ENCODE measurements at places on chromosomes 3 and 15.

DNA sequence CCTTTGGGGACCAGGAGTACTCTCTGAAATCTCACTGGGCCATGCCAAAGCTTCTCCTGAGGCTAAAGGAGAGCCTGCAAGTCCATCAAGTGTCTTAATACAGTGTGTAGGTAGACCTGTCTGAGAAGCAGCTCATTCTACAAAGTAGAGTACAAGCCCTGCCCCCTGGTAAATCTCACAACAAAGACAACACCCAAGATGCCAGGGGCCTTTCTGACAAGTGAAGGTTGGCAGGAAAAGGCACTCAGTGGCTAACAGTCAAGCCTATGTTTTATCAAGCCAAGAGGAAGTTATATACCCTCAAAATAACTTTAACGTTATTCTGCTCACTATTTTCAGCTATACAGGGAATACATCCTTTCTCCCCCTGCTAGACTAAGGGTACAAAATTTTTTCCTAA is 58.3 kb downstream of the NMNAT3 start:
- no peak for DNase-seq

- no peak for DNase-seq
Observed at GRCh38 chr3:72324253-72324811, 523.9 kb downstream of the SHQ1 start.

- DNase-seq: no peak
Observed at GRCh38 chr15:89335298-89336041, 846 bp upstream of the POLG start.

DNA sequence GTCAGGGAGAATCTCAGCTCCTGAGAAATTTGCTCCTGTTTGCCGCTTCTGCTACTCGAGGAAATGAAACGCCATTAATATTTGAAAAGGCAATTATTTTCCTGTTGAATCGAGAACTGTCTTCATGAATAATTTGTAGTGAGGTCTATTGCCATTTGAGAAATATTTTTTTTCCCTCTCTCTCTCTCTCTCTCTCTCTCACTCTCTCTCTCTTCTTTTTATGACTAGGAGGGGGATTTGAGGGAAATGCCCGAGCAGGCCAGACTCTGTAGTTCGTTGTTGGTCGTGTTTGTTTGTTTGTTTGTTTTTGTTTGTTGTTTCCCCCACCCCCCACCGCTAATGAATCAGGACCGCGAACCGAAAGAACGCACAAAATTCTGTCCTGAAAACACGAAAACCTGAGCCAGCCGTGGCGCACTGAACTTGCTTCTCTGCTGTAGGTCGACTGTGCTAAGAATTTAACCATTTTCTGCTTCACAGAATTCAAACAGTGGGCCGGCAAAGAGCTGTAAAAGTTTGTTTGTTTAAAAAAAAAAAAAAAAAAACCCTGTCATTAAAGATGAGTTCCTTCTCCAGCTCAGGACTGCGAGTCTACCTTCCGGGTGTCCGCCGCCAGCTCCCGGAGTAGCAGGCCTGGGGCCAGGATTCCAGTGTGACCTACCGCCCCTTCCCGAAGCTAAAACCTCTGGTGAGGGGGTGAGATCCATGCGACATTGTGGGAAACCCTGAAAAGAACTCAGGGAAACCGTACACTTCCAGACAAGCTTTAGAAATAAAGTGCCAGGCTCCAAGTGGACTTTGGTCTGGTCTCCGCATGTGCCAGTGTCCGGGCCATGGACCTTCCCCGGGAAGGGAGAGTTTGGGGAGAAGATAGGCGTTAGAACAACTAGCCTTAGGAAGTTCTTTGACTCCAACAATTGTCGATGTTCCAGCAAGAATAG is 12.1 kb downstream of the ZIC4 start:
- DNase-seq: no peak

GRCh38 chr3:162015856-162016255 is 519.2 kb downstream of the OTOL1 start:
- no peak for DNase-seq

DNA sequence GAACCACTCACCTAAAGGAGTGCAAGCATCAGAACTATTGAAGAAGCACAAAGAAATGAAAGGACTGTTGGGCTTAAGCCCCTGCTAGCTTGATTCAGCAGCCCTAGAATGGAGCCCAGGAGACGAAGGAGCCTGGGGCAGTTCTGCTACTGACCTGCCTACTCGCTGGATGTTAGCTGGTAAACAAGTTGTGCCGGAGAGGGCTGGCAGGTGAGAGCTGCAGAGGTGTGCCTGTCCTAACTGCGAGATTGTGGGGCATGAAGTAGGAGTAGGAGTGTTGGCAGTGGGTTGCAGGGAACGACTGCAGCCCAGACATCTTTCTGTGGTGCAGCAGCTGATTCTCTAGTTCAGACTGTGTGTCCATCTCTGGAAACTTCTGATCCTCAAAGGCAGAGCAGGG is 75.2 kb upstream of the GSK3B start:
- DNase-seq: no peak

GRCh38 chr3:150077581-150078247 is 107.0 kb upstream of the PFN2 start:
- no peak for DNase-seq

DNA sequence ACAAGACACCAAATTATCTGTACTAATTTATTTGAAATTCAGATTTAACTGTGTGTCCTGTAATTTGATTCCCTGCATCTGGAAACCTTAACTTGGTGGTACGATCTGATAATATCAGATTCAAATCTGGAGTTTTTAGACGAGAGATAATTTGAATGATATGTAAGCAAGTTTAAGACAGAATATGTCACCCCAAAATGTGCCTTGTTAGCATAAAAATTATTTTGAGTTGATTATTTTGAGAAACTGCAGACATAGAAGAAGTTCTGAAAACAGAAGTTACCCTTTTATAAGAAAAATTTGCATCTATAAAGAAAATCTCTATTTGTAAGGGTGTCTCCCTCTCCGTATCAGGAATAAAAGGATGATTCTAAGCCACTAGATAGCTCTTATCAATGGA is 1202.8 kb downstream of the ROBO2 start:
- DNase-seq: no peak

DNA sequence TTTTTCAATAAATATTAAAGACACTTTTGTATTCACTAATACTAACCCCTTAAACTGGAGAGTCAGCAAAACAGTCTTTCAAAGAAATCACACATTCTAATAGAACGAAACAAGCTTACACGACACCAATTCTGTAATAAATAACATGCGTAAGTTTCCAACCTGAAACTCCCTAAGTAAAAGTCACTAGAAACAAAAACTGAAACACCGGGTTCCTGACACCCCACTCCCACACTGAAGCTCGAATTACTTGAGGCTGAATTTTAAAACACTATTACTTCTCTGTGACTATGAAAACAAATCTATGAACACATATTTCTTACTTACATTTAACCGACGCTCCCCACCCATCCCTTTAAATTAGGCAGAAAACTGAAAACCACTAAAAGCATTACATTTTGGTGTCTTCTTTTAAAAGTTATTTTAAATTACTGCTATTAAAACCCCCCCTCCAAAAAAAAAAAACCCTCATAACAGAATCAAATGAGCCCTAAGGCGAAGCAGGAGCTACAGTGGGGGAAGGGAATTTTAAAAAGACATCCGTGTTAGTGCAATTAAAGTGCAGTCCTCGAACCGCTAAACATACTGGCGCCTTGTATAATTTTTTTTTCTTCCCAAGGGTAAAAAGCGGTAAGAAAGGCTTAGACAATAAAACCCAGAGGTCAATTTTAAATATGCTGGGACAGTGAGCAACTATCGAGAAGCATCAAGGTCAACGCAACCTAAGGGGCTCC is 878 bp downstream of the SPPL2A start:
- peak; percentile 73 for DNase-seq

- DNase-seq: no peak
Observed at GRCh38 chr15:90762109-90762508, 45.0 kb downstream of the BLM start.

DNA sequence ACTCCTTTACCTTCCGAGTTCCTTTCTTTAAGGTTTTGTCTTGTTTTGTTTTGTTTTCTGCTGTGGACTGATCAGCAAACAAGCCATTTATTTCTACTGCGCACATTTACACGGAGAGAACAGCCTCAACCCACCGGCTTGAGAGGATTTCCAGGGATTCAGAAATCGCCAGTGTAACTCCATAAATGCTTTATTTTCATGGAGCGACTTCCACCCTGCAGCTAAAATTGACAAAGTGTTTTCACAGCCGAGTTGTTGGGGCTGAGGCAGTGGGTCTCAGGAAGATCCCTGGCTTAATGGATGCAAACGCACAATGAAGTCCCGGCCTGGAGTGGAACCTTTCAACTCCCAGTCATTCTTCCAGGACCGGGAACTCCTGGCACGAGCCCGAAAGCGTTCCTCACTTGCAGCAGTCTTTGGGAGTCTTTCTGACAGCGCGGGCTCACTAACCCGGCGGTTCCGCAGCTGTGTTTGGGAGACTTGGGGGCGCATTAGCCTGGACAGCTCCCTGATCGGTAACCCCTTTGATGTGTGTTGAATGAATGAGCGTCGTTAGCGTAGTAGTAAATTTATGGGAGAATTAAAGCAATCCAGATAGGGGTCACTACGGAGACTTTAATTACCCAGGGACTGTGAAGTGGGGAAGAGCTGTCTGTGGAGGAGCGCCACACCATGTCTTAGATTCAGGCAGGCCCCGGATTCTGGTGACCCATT is 785 bp upstream of the MYRIP start:
- DNase-seq: no peak

DNA sequence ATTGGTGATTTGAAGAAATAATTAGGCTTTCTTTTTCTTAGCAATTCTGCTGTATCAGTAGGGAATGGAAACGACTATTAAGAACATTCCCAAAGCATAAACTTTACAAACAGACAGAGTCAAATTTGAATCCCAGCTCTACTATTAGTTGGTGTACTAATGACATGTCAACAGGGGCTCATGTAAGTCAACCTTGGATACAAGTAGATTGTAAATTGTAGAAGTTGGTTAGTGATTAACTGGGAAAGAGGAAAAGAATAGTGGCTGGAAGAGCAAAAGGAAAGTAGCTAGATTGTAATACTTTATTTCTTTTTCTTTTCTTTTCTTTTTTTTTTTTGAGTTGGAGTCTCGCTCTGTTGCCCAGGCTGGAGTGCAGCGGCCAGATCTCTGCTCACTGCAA is 38.6 kb upstream of the DPPA4 start:
- no peak for DNase-seq

DNA sequence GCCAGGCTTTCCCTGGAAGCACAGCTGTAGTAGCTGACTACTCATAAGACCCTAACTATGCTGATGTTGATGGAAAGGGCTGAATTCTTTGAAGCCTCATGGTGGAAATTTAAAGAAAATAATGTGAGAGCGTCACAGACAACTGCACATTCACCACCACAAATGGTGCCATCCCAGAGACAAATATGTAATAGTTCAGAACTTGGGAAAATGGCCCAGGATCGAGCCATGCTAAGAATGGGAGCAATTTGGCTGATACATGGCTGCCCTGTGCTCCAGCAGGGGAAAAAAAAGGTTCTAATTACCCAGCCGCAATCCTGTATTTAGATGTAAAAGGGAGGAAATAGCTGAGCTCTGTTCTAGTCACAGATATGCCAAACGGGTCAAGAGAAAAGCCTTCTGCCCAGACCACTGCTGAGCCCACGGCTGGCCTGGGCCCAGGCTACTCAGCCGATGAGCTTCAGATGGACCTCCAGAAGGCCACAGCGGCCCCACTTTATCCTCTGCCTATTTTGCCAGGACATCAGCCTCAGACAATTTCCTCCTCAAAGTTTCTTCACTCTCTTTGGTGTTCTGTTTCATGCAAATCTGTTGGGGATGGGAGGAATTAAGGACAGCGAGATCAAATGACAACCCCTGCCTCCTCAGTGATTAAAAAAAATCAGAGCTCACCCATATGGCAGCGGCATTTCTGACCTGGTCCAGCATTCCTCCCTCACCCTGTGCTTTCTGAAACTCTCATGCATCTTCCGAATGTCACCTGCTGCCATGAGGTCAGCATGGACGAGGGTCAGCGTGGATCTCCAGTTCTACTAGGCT is 54.5 kb upstream of the MEX3B start:
- no peak for DNase-seq

- no peak for DNase-seq
Observed at GRCh38 chr3:72044231-72044855, 259.4 kb upstream of the PROK2 start.

DNA sequence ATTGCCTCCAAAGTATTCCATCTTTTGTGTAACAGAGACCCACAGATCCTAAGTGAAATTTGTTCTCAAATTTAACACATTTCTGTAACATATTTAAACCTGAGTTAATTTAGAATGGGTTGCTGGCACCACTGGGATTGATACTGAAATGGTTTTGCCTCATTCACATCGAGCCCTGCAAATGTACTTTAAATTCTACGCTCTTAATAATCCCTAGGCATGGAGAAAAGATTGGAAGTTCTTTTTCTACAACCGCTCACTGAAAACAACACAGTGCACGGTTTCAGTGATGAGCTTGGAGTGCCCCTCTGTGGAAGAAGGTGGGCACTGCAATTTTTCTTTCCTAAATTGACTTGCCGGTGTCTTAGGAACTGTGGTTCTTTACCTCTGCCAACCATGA is 109.9 kb upstream of the ATP11B start:
- peak; percentile 78 for DNase-seq

DNA sequence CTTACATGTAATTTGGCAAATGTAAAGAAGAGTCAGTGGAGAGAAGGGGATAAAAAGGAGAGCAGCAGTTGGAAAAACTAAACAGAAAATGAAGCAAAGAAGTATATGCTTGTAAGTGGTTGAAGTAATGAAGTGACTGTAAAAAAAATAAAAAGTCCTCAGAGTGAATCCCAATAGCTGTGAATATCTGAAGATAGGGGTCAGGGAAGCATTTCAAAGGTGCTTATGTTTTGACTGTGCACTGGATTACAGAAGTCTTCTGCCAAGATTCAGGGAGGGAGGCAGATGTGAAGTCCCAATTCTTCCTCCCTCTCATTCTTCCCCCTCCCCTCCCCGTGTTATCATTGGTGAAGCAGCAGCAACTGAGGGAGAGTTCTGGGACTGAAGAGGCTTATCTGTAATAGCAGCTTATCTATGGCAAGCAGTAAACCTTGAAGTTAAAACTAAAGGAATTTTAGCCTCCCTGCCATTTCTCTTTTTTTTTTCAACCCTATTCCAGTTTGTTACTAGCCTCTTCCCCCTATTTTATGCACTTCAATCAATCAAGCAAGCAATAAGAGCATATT is 597.9 kb downstream of the IGSF11 start:
- no peak for DNase-seq

DNA sequence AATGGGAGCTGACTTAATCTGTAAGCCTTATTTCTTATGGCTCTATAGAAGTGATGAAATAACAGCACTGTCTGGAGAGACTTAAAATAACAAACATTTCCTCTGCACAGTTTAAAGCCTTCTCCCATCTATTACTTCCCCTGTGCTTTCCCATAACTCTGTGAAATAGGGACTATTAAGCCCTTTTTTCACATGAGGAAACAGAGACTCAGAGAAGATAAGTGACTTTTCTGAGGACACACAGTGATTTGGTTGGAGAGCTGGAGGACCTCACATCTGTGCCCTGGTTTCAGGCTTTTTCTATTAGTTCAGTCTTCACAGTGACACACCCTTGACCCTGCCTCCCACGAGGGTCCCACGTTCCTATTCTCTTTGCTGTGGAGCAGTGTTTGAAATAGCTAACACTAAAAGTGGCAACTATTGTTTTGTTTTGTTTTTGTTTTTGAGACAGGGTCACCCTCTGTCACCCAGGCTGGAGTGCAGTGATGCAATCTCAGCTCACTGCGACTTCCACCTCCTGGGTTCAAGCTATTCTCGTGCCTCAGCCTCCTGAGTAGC is 82.9 kb downstream of the ST6GAL1 start:
- DNase-seq: no peak

GRCh38 chr3:53862241-53862640 is 15.9 kb downstream of the IL17RB start:
- DNase-seq: no peak

Measured in RPMI8226 (cell line).